ENCODE measurements at places on chromosomes 5 and 9.

DNA sequence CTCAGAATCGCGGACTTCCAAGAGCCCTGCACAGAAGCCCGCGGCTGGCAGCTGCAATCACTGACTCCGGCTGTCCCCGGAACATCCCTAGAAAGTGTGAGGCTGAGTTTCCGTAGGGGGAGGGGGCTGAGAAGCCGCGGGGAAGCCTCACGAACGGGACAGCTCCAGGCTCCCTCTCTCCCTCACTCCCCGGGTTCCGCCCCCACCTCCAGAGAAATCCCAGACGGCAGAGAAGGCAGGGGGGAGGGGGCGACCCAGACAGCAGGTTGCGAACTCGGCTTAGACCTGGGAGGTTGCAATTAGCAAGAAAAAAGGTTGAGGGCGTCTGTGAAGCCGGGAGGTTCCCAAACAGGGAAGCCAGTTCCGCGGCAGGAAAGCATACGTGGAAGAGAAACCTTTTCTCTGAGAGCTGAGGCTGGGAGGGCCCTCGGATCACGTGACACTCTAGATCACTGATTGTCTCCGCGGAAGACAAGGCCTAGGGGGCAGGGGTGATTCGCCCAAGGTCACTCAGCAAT lies 73.8 kb upstream of the CPLX2 start:
- peak; percentile 90 for DNase-seq

- DNase-seq: no peak
Measured at GRCh38 chr5:53029608-53030007, 40.5 kb downstream of the ITGA2 start.

DNA sequence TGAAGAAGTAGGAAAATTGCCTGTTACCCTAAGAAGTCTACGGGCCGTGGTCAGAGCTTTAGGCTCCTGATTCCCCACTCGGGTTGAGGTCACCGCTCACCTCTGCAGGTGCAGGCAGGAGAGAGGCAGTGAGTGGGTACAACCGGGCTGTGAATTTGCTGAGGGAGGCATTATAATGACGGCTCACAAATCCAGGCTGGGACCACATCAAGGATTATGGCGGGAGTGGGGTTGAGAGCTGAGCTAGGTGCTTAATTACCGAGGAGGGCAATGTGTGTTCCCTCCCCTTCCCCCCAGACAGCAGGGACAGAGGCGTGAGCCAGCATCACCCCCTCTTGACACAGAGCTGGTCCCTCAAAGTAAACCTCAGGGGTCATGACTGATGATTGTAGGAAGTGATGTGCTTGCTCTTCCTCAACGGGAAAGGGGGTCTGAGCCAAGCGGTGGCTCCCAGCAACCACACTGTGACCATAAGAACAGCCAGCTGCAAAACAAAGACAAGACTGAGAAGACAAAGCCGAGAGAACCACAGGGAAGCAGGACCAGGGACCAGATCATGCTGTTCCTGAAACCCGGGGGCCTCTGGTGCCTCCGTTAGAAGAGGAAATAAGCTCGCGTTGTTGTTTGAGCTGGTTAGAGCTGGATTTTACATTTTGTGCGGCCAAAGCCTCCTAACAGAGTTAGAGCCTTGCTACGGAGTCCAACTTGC lies 77.7 kb downstream of the OLFM1 start:
- DNase-seq: no peak

GRCh38 chr5:141656396-141656795 lies 5.2 kb upstream of the FCHSD1 start:
- DNase-seq: no peak

DNA sequence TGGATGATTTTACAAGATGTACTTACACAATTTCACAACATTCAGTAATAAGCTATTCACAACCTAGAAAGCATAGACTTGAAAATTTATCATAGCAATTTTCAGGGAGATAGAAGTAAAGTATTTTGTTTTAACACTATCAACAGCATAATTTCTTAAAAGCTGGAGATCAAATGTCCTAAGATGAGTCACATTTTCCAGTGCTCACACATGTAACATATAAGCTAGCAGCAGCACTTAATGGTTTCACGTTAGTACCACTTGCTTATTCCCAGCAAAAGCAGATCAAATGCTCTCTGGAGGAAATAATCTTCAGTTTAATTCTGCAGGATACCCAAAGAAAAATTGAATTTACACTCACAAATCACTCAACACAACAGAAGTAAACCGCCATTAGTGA lies 6.5 kb downstream of the OR13C8 start:
- DNase-seq: no peak

GRCh38 chr9:136283291-136284235 lies 20.3 kb downstream of the CCDC187 start:
- DNase-seq: peak; percentile 79

DNA sequence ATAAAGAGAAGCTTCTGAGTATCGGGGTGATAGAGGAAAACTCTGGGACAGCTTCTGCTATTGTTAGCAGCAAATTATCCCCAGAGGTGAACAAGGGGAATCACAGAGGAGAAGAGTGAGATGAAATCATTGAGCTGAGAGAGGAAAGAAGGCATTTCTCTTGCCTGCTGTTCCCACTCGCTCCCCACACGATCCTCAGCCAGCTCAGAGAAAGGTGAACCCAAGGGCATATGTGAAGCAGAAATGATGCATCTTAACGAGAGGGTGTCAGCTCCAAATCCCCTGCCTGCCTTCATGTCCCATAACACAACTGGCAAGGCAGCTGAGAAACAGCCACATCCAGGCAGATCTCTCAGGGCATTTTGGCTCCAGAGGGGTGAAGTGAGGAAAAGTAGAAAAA lies 111.6 kb downstream of the BRINP1 start:
- no peak for DNase-seq

DNA sequence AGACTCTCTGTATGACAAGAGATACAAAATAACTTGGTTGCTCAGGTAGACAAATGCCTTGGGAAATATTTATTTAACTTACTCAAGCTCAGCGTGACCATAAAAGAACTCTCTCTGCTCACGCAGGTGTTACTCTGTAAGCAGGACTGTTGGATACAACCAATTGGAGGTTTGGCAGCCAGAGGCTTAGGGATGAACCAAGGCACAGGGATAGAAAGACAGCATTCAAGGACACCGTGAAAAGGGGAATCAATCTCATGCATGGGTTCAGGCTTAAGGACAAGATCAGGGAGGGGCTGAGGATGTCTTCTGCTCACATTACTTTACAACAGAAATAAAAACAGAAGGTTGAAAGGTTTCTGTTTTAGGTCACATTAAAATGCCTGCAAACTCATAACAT lies 389.0 kb upstream of the BRINP1 start:
- DNase-seq: no peak
